Suppressor macrophage treated with lipopolysaccharide for 1 hour (primary cell): ENCODE measurements at places on chromosomes 4 and X.

DNA sequence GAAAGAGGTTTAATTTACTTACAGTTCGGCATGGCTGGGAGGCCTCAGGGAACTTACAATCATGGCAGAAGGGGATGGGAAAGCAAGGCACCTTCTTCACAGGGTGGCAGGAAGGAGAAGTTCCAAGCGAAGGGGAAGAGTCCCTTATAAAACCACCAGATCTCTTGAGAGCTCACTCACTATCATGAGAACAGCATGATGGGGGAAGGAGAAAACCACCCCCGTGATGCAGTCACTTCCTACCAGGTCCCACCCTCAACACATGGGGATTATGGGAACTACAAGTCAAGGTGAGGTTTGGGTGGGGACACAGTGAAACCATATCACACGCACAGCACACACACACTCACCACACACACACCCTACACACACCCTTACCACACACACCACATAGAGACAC lies 104.3 kb downstream of the DCTD start:
- DNase-seq: peak; percentile 30

DNA sequence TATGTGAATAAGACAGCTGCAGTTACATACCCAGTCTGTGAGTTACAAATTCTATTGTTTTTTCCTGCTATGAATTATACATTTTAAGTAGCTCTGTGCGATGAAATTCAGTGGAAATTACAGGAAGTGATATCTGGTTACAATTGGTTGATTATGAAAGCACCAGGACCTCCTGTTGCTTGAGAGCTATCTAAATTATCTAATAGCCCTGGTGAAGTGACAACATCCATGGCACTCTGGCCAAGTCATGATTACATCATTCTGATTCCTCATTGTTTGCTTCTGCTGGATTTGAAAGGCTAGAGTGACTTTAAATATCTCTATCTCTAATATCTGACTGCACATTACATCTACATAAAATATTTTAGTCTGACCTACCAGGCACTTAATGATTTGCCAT lies 515.0 kb downstream of the CFAP47 start:
- DNase-seq: no peak

DNA sequence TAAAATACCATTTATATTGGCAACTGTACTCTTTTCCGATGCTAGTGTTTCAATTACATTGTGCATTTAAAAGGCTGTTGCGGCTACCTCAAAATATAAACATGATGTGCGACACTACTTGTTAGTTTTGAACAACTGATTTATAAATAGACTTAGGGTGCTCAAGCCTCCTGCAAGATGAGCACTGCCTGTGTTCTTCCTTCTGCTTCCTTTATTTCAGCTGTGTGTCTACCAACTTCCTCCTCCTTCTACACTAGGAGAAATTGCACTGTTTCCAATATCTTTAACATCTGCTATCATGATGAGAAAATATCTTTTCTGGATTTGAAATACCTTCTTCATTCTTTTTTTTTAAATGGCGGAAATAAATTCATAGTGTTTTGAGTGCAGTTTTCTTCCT lies 24.0 kb downstream of the TET2 start:
- DNase-seq: peak; percentile 39

- no peak for DNase-seq
Measured at GRCh38 chr4:67158666-67159065, 386.6 kb downstream of the CENPC start.

- no peak for DNase-seq
Measured at GRCh38 chrX:111442791-111443190, 30.8 kb upstream of the DCX start.

- DNase-seq: no peak
Measured at GRCh38 chr4:132934911-132935310, 214.2 kb upstream of the PCDH10 start.

GRCh38 chr4:10063544-10064300 lies 42.4 kb upstream of the SLC2A9 start:
- DNase-seq: peak; percentile 67

GRCh38 chrX:10045327-10046000 lies 78.3 kb downstream of the CLDN34 start:
- DNase-seq: no peak

DNA sequence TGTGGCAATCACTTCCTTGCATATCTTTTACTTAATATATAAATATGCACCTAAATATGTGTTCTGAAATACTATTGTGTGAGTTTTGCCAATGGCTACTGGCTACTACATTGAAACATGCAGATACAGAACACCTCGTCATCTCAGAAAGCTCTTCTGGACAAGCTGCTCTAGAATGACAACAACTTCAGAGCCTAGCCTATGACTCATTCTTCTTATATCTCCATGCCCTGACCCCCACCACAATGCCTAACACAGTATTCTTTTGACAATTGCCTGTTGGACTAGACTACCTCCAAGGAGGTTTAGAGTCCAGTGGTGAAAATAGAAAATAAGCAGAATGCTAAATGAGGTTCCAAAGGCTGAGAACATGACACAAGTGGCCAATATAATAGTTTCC lies 17.6 kb upstream of the DMP1 start:
- no peak for DNase-seq
